Renal cortex interstitium (tissue), 15 donors: ENCODE measurements at places on chromosomes 11 and 22. TPM values are rescaled to one million over a fixed set of nuclear protein-coding genes. Genes with fewer than 3 reads are reported as not detected.

PPFIBP2 gene
- 56.9 TPM for polyA plus RNA-seq

- no peak for DNase-seq
Measured at GRCh38 chr11:16173798-16174197, 182.5 kb downstream of the SOX6 start.

GRCh38 chr11:128692753-128693415 is 988 bp upstream of the FLI1 start:
- DNase-seq: no peak

- DNase-seq: no peak
Measured at GRCh38 chr11:119729951-119730613, 1.1 kb upstream of the NECTIN1 start.

DNA sequence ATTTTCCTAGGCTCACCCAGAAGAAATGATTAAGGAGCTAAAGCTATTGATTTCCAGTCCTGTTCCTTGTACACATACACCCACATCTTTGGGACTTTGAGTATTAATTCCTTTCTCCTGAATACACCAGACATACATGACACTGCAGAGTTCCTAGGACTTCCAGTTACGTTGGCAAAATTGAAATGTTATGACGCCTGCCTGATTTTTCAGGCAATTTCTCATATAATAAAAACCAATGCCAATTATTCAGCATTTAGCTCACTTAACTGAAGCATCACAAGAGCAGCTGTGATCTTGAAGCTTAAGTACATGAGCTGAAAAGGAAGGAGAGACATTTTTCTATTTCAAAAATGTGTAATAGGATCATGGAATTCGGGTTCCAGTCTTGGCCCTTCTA is 4.5 kb downstream of the CLMP start:
- no peak for DNase-seq
